ENCODE measurements at places on chromosomes 11 and 22.

DNA sequence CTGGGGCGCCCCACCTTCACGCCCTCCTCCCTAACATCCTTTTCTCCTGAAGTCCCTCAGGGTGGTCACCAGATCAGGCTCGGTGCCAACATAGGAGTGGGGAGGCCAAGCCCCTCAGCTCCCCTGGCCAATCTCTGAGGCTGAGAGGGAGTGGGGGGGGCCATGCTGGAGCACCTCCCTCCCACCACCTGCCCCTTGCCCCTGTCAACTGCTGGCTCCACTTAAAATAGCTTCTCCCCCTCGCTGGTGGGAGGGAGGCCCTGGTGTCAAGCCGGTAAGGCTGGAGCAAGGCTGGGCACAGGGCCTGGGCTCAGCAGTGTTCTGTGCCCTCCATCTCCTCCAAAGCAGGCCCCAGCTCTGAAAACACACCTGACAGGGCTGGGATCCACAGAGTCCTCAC, 4.9 kb downstream of the PLXNB2 start:
- no peak for DNase-seq

DNA sequence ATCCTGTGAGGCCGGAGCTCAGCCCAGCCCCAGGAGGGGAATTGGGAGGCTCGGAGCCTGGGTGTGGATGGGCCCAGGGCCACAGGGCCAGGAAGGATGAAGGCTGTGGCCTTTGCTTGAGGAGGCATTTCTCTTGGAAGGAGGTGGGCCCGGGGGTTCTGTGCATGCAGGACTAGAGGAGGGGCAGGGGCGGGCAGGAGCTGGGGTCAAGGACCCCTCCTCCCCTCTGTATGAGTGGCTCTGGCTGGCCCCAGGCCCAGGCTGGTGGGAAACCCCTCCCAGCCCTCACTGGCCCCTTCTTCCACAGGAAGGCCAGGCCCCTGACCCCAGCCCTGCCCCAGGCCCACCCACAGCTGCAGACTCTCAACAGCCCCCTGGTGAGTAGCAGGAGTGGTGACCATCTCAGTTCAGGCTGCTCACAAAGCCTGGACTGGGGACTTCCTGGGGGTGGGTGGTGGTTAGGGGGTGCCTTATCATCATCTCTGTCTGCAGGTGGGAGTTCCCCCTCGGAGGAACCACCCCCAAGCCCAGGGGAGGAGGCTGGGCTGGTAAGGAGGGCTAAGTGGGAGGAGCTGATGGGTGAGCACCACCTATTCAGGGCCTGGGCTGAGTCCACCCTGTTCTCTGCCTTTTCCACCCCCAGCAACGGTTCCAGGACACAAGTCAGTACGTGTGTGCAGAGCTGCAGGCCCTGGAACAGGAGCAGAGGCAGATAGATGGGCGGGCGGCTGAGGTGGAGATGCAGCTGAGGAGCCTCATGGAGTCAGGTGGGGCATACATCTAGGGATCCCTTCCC, 6.0 kb downstream of the KCNK7 start:
- DNase-seq, result no peak

- DNase-seq, result no peak
These were observed 407.0 kb upstream of the B3GAT1 start for GRCh38 chr11:134819041-134819440.

- no peak for DNase-seq
These were observed 18.6 kb upstream of the NXPE4 start for GRCh38 chr11:114614127-114614720.

DNA sequence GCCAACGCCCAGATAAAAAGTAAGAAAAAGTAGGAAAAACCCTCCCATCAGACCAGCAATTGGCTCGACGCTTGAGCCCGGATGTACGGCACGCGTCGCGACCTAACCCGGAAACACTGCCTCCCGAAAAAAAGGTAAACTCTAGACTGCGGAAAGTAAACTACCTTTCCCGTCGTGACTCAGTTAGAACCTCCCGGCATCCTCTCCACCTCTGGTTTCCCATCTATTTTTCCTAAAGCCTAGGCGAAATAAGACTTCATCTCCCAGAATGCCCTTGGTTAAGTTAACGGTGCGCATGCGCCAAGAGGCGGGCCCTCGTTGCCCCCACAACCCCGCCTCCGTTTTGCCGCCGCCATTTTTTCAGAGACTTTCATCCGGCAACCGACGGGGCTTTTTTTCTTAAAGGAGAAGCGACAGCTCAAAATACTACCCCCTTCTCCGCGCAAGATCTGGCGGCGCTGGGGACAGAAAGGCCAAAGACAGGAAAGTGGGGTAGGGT, 678 bp upstream of the ZFP91 start:
- DNase-seq, result peak; percentile 91

- DNase-seq, result no peak
These were observed 237.4 kb downstream of the TMEM135 start for GRCh38 chr11:87275176-87275575.

DNA sequence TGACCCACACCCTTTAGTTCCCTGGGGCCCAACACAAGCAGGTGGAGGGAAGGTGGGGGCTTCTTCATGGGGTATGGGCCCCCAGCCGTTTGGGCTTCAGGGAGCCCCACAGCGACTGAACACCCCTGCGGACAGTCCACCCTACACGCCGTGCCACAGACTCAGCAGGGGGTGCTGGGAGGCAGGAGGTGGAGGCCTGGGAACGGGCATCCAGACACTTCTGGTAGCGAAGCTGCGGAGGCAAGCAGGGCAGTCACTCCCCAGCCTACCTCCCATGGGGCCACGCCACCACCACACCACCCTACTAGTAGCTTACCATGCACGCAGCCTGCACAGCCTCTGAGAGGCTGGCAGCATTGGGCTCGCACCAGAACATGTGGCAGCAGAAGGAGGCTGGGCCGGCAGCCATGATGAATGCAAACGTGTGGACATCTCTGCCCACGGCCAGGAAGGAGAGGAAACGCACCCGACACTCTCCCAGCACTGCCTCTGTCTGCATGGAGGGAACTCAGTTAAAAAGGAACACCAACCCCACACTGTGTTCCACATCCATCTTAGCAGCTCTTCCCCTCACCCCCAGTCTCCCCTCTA, 5.3 kb downstream of the SMPD1 start:
- DNase-seq, result no peak

DNA sequence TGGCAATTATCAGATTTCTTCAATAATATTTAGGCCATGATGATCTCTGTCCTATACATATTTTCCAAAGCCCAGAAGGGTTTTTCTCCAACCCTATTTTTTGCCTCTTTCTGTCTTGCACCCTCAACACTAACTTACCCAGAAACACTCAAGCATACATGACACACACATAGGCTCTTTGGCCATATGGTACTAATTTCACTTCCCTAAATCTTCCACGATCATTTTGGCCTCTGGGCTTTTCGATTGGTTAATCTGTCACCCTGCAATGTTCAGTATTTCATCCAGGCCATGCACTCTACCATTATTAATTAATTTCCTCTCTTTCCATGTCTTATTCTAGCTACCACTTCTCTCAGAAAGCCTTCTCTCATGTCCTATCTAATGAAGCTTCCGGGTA, 59.8 kb downstream of the LUZP2 start:
- no peak for DNase-seq

DNA sequence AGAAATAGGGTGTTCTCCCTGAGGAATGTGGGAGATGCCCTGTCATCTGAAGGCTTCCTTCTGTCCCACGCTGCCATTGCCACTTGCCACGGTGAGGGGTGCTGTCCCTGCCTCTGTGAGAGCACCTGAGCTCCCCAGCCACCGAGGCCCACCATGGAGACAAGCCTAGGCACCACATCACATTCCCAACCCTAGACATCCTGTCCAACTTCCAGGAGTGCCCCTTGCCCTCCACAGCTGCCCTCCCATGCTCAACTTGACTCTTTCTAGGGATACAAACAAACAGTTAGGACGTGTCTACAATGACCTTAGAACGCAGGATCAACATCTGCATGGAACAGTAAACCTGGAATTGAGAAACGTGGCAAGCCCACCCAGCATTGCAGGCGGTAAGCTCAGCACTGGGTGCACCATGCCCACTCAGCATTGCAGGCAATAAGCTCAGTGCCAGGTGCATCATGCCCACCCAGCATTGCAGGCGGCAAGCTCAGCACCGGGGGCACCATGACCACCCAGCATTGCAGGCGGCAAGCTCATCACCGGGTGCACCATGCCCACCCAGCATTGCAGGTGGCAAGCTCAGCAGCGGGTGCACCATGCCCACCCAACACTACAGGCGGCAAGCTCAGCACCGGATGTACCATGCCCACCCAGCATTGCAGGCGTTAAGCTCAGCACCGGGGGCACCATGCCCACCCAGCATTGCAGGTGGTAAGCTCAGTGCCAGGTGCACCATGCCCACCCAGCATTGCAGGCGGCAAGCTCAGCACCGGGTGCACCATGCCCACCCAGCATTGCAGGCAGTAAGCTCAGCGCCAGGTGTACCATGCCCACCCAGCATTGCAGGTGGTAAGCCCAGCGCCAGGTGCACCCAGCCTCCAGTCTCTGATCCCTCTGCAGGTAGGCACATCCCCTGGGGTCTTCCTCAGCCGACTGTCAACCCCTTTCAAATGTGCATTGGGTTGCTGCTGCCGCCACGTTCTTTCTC, 1463.9 kb downstream of the TBC1D22A start:
- DNase-seq, result no peak

DNA sequence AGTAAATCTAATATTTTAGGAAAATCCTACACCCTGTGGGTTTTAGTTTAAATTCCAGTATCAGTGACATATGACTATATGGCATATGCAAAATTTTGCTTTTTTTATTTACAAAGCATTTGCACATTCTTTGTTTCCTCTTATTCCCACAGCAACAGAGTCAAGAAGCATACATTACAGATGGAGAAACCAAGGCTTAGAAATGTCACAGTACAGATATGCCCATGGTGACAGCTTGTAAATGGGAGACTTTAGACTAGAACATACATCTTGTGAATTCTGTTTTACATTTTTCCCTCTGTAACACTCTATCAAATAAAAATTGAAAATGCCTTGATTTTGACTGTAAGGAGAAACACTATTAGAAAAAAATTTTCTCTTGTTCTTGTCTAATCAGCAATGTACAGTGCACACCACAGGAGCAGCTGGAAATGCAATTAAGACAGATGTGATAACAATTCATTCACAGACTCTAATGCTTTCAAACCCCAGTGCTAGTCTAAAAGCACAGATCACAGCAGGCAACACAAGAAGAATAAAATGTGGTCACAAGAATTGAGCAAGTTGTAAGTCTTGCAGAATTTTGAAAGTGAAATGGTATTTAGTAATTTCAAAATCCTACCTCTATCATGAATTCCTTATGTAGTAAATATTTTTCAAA, 375.9 kb downstream of the LUZP2 start:
- no peak for DNase-seq

GRCh38 chr11:17801166-17801565, 66.6 kb downstream of the KCNC1 start:
- no peak for DNase-seq

- DNase-seq, result no peak
These were observed 374.6 kb downstream of the INSC start for GRCh38 chr11:15489281-15489680.

DNA sequence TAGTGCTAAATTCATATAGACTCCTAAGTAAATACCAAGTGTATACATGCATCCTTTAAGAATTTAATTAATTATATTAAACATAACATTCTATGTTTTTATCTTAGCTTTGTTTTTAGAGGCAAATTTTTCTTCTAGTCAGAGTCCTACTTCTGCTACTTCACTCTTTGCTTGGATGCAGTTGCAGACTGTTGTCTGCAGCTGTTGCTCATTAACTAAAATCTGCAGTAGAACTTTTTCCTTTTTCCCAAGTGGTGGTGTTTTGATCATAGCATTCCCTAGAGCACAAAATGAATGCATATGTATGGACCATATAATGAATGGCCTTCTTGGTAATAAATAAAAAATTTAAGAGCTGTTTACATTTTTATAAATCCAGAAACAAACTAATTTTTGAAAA, 198.3 kb downstream of the CASP12 start:
- no peak for DNase-seq

- DNase-seq, result no peak
These were observed 135.7 kb upstream of the NAV2 start for GRCh38 chr11:19576903-19577302.

GRCh38 chr22:21025266-21025665, 7.1 kb downstream of the SLC7A4 start:
- no peak for DNase-seq

DNA sequence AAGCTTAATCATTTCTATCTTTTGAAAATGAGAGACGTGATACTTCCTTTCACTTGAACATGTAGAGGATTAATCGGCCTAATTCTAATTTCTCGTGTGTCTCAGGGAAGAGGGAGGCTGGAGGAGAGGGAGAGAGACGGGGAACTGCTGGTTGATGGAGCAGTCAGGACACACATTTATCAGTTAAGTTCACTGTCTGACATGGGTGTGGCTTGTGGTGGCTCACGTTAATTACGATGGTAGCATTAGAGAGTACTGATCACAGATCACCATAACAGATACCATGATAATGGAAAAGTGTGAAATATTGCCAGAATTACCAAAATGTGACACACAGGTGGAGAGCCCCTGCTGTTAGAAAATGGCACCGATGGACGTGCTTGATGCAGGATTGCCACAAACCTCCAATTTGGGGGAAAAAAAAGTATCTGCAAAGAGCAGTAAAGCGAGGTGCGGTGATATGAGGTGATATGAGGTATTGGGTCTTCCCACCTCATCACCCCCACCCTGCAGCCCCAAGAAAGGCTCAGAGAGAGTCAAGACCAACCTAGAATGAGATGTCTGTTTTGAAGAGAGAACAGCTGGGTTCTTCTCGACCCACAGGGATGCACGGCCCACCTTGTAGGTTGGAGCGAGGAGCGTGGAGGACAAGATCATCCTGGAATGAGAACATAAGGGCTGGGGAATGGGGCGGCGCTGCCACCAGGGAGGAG, 19.7 kb downstream of the ZBED4 start:
- no peak for DNase-seq
